ENCODE measurements at places on chromosomes 5 and 9.

- DNase-seq: no peak
Measured at GRCh38 chr9:136411378-136411777, 920 bp downstream of the PMPCA start.

DNA sequence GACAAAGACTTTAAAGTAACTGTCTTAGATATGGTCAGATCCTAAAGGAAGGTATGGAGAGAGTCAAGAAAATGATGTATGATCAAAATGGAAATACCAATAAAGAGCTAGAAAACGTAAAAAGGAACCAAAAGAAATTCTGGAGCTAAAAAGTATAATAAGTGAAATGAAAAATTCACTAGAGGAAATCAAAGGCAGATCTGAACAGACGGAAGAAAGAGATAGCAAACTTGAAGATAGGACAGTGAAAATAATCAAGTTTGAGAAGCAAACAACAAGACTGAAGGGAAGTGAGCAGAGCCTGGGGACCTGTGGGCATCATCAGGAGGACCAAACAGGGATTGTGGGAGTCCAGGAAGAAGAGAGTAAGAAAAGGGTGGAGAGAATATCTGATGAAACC, 115.4 kb downstream of the EHMT1 start:
- no peak for DNase-seq

GRCh38 chr5:7851617-7852289, 820 bp upstream of the CFAP90 start:
- DNase-seq: no peak

DNA sequence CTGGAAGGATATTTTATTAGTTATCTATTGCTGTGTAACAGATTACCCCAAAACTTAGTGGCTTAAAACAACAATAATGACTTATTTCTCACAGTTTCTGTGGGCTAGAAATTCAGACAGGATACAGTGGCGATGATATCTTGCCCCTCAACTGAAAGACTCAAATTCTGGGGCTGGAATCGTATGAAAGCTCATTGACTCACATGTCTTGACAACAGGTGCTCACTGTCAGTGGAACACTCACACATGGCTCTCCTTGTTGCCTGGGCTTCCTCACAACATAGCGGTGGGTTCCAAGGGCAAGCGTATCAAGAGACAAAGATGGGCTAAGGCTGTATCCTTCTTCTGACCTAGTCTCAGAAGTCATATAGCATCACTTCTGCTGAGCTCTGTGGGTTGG, 3.7 kb upstream of the GNPDA1 start:
- DNase-seq: no peak

DNA sequence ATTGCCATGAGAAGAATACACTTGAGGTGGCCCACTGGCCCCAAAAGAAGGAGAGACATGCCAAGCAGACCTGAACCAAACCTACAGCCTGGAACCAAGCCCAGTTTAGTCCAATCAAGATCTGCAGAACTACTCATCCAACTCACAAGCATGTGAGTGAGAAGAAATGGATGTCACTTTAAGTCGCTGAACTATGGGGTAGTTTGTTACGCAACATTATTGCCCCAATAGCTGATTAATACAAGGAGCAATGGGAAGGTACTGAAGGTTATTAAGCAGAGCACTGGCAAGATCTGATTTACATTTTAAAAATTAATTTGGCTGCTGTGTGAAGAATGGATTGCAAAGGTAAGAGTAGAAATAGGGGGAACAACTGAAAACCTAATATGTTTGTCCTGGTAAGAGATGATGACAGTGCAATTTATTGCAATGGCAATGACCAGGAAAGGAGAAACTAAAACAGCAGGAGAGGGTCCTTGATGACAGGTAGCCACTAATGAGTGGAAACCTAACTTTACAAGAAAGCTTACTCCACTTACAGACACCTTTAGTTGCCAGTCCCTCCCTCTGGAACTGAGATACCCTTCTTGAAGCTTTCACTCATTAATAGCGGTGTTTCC, 132.9 kb upstream of the GRIA1 start:
- DNase-seq: no peak

GRCh38 chr5:181076920-181077319, 36.9 kb downstream of the BTNL9 start:
- DNase-seq: no peak

- no peak for DNase-seq
Measured at GRCh38 chr9:91451431-91452270, 28.0 kb upstream of the NFIL3 start.

DNA sequence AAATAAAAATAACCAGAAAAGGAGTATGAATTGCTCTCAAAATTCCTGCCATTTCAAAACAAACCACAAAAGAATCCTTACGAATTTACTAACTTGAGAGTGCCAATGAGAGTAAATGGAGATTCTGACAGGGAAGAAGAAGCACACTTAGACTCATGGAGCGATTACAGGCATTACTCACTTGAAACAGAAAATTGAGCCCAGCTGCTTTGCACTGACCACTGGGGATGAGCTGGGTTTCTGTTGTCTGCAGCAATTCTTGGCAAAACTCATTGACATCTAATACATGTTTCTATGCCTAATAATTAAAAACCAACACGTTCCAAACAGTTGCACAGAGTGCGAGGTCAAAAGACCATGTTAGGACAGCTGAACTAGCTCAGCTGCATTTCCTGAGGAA, 731.6 kb downstream of the DNAH5 start:
- no peak for DNase-seq

GRCh38 chr9:95724253-95724991, 151.1 kb upstream of the ERCC6L2 start:
- no peak for DNase-seq

- DNase-seq: no peak
Measured at GRCh38 chr5:172492097-172492840, 37.9 kb upstream of the SH3PXD2B start.

- no peak for DNase-seq
Measured at GRCh38 chr9:16417161-16417560, 453.3 kb downstream of the BNC2 start.

DNA sequence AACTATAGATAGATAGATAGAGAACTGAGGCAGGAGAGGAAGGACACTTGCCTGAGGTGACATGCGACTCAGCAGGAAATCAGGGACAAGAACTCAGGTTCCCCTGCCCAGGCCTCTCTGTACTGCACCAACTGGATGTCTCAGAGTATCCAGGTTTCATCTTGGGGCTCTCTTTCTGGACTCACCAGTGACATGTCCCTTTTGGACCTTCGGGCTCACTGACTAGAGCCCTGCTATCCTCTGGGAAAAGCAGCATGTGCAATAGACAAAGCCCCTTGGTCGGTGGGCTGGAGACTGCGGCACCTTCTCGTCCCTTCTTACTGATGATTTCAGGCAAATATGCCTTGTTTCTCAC, 104.5 kb downstream of the RGS3 start:
- no peak for DNase-seq

- DNase-seq: no peak
Measured at GRCh38 chr9:84478996-84479395, 138.4 kb upstream of the SLC28A3 start.

DNA sequence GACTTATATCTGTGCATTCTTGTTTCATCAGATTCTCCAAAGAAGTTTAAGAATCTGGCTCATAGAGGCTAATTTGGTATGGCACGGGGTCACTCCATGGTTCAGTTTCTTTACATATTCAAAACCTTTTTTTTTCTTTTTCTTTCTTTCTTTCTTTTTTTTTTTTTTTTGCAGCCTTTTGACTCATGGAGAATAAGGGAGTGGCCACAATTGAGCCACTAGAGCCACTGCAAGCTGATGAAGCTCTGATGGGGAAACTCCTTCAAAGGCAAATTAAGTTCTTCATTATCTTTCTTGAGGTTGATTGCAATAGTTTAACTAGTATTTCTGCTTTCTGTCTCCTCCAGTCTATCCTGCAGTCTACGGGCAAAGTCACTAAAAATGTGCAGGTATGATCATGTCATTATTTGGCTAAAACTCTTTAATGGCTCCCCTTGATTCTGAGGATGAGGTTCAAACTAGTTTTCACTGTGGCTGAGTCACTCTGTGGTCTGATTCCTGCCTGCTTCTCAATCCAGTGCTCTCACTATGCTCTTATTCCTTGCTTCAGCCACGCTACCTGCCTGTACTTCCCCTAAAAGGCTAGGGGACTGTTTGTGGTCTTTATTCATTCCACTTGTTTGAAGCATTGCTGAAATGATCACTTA, 93.5 kb upstream of the RIOK2 start:
- no peak for DNase-seq

- DNase-seq: no peak
Measured at GRCh38 chr5:98909363-98909762, 19.4 kb downstream of the CHD1 start.

GRCh38 chr5:39543335-39543734, 118.6 kb upstream of the DAB2 start:
- DNase-seq: no peak

GRCh38 chr5:57166276-57166675, 7.6 kb upstream of the GPBP1 start:
- no peak for DNase-seq

GRCh38 chr5:43370352-43370751, 41.8 kb downstream of the CCL28 start:
- DNase-seq: no peak

Measured in left renal cortex interstitium (tissue), 4 donors.